ENCODE measurements at places on chromosomes 4 and X.

- no peak for DNase-seq
These were observed 31.0 kb downstream of the TMSB4X start for GRCh38 chrX:13005661-13006473.

GRCh38 chr4:140756319-140757231 lies at the start of gene TBC1D9:
Gene TBC1D9, minus strand, starts transcription at chr4:140756385. Its CDS starts 340 bp downstream, at chr4:140756045.
- peak; percentile 92 for DNase-seq

- no peak for DNase-seq
These were observed 29.2 kb downstream of the LAMP2 start for GRCh38 chrX:120439921-120440320.

- peak; percentile 72 for DNase-seq
These were observed at the start of gene MSL3 for GRCh38 chrX:11757719-11758399. Gene MSL3, plus strand, starts transcription at chrX:11758237. Its CDS starts 27 bp downstream, at chrX:11758264.

DNA sequence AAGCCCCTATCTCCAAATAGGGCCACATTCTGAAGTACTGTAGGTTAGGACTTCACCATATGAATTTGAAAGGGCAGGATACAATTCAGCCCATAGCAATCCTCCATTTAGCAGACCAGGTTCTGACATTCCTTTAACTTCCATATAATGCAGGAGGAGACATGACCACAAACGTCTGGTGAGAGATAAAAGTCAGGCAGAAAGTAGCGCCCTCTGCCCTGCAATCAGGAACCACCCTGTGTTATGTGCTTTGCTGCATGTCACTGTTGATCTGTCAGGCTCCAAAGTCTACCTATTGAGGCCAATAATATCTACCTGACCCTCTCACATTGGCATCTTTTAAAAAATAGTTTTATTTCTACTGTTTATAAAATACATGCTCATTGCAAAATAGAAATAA lies 30.2 kb upstream of the SEPSECS start:
- DNase-seq, result no peak

DNA sequence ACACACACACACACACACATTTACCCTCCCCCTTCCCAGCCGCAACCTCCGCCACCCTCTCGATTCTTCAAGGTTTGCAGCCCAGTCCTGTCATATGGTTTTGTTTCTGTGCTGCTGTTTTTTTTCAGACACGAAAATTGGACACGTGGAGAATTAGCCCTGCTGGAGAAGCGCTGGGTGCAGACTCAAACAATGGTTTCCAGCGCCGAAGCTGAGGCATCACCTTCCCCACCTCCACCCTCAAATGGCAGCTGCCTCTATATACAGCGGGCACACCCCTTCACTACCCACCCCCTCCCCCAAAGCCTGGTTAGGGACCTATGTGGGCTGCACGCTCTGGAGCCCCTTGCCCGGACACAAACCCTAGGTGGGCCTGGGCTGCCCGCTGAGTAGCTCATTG lies 87.9 kb downstream of the BCOR start:
- peak; percentile 67 for DNase-seq

- no peak for DNase-seq
These were observed 21.6 kb upstream of the PDCL2 start for GRCh38 chr4:55613621-55614020.

- DNase-seq, result no peak
These were observed 48.0 kb downstream of the SORCS2 start for GRCh38 chr4:7240306-7240705.

DNA sequence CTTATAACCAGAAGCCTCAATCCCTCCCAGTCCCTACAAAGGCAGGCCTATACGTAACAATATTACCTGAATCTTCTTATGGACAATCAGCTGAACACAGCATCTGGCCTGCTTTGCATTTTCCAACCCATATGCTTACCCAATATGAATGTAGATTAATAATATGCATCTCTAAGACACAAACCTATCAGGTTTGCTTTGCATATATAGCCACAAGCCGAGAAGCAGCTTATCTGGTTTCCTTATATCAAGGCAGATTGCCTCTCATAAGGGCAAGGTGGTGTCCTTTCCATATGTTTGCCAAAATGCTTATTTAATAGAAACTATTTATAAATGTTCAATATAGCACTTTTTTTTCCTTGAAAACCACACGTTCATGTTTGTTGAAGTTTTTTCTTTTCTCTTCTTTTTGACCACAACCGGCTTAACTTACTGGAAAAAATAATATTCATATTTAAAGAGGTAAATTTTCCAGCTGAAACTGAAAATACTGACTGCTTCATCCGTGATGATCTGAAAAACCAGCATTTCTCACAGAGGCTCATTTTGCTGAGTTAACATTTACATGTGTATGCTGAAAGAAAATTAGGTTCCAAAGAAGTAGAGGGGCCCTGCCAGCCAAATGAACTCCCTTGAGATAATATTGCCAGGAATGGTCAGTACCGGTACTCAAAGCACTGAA lies 3.8 kb downstream of the IL21 start:
- DNase-seq, result no peak

DNA sequence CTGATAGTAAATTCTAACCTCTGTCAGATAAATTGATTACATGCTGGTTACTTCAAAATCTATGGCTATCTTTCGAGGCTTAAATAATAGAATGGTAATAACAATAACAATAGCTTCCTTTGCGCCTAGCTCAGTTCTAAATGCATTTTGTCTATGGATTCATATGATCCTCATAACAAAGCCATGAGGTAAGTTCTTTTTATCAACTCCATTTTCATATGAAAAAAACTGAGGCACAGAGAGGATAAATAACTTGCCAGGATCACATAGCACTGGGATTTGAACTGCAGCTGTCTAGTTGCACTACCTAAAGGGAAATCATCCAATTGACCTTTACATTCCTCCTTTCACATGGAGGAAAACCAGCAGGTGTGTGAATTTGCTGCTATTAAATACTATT lies 108.6 kb upstream of the ARX start:
- no peak for DNase-seq

DNA sequence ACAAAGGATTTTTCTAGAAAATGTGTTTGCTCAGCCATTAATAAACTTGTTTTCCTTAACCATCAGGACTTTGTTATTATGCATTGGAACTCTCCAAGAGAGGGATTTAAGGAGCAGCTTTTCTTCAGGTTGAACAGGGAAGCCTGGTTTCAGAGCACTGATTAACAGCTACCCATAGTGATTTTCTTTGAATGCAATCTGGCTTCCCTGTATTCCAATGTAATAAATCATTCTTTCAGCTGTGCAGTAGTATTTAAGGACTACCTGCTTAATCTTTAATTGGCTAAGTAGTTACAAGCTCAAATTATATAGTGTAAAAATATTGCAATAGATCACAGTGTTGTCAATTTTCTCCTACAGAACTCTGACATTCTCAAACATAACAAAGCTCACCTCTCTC lies 77.5 kb downstream of the TMEM156 start:
- no peak for DNase-seq

- peak; percentile 92 for DNase-seq
These were observed 2.2 kb downstream of the NHS start for GRCh38 chrX:17377091-17377717.

DNA sequence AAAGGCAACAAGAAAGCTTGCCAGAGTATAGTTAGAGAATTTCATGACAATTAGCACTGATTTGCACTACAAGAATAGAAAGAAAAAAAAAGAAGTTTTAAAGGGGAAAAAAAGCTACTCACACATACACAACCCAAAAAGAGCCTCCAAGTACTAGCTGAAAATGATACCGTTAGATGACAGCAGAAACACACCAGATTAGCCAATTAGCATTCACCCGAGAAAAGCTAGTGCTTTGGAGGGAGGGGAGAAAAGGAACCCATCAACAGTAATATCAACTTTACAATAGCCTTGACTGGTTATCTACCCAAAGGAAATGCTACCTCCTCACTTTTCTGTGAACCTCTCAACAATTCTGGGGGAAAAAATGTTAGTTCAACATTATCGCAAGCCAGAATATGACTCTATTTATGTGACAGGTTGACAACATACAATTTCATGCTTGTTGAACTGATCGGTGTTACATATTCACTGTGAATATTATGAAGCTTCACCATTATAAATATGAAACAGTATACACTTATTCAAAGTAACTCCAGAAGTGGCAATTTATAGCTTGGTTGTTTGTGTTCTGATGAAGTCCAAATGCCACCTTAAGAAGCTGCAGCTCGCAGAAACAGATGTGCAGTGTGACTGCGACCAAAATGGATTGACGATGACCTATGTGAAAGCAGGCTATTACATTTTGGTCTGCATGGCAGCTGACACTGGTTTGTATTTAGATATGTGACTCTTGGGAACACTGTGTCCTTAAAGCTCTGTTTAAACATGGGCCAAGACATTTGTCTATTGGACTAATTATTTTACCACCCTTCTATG lies 15.9 kb downstream of the PPARGC1A start:
- DNase-seq, result no peak

- no peak for DNase-seq
These were observed 2.8 kb downstream of the TBC1D14 start for GRCh38 chr4:6912441-6912840.

GRCh38 chrX:47802589-47802988 lies 34.1 kb upstream of the ZNF81 start:
- peak; percentile 76 for DNase-seq

DNA sequence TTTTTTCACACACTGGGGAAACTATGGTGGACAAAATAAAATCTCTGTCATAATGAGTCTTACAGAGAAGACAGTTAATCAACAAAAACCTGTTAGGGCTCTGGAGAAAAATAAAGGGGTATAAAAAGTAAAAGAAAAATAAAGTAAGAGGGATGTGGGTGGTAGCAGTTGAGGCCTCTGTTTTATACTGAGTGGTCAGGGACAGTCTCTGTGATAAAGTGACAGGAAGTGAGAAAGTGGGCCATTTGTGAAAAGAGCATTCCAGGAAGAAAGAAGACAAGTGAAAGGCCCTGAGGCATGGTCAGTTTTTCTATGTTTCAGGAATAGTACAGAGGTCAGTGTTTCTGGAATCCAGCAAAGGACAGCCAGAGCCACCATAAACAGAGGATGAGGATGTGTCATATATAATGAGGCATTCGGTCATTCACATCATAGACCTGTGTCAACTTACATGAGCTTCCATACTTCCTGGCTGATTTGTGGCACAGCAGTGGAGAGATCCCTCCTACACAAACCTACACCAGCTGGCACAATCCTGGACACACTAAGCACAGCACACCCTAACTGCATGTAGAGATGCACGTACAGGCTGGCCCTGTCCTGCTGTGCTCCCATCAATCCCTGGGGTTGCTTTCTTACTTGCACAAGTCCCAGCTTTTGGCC lies 64.4 kb upstream of the NAP1L5 start:
- no peak for DNase-seq

- DNase-seq, result no peak
These were observed 268.1 kb upstream of the SLITRK2 start for GRCh38 chrX:145549496-145549895.

DNA sequence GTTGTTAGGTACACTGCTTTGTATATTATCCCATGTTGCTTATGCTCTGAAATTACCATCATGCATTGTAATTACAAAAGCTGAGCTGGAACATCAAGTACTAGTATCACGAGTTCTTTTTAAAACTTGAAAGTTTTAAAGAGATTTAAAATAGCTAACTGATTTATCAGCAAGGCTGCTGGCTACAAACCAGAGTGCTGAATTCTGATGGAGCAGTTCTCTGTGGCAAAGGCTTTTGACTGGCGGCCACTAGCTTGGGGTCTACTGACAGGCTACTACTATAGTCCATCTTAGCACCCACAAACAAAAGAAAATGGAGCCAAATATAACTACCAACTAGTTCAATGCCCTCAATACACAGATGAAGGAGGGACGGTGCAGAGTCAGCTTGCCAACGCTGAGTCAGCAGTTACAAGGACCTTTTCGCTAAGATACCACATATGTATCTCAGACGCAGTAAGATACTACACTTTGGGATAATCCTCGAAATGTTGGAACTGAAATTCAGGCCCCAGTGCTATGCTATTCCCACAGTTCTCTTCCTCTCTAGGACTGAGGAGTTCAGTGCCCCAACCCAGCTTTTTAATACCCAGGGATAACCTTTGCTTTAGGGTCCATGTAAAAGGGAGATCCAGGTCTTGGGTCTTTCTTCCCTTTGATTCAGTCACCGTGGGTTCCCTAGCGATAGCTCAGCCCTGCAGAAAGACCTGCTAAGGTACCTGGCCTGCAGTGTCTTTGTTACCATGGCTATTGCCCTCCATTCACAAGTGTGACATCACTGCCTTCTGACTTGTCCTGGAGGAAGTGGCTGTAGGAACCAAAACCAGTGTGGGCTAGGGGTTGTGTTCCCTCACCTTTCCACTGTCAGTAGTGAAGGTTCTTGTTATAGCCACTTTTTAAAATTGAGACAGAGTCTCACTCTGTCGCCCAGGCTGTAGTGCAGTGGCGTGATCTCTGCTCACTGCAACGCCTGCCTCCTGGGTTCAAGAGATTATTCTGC lies 22.8 kb downstream of the MFAP3L start:
- DNase-seq, result no peak

GRCh38 chr4:152784490-152785350 lies 5.0 kb downstream of the ARFIP1 start:
- peak; percentile 36 for DNase-seq

DNA sequence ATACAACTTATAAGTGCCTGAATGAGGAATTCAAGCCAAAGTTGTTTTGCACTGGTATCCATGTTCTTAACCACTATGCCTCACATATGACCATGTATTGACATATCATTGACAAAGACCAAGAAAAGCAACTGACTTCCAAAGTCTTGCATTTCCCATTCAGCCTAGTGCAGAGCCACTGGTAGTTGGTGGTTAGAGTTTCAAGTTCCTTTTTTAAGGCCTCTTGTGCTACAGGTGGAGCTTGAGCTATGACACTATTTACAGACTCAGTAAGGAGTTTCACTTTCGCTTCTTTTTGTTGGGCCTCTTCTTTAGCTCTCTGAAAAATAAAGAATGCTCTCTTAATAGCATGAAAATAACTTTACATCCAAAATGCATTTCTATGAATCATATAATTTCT lies 763.0 kb downstream of the DMD start:
- peak; percentile 49 for DNase-seq

GRCh38 chr4:184021389-184021788 lies 116.3 kb downstream of the STOX2 start:
- peak; percentile 29 for DNase-seq

DNA sequence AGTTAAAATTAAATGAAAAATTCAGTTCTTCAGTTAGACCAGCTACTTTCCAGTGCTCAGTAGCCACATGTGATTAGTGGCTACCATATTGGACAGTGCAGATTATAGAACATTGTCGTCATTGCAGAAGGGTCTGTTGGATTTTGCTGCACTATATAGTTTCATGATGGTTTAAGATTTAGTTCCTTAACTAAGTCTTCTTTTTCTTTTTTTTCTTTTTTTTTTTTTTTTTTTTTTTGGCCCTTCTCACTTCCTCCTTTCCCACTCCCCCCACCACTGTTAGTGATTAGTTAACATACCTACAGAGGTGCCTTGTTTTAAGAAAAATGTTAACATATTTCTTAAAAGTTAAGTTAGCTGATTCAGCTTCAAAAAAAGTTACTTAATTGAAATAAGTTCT lies 9.0 kb downstream of the RAB9A start:
- no peak for DNase-seq

GRCh38 chr4:175875993-175876771 lies 64.1 kb upstream of the GPM6A start:
- DNase-seq, result no peak

Measured in DMS53 (cell line).